ENCODE measurements at places on chromosomes 5 and 9. TPM values are rescaled to one million over a fixed set of nuclear protein-coding genes. Genes with fewer than 3 reads are reported as not detected.
A peak's percentile ranks its signal among the peaks of the same experiment; 100 is the strongest.

GRCh38 chr9:127589955-127590370, 22.1 kb upstream of the STXBP1 start:
- no peaks in the 10 kb centered on the region for H3K36me3 ChIP-seq
- peak; percentile 64 for DNase-seq
- no peaks in the 10 kb centered on the region for H3K27me3 ChIP-seq
- no peaks in the 10 kb centered on the region for H3K4me1 ChIP-seq
- no peak overlapping the region for H3K4me3 ChIP-seq

GRCh38 chr9:129606161-129607026, 14.5 kb downstream of the C9orf50 start:
- H3K27me3 ChIP-seq: no peaks in the 10 kb centered on the region
- DNase-seq: no peak
- H3K4me3 ChIP-seq: no peak overlapping the region
- no peaks in the 10 kb centered on the region for H3K36me3 ChIP-seq
- H3K4me1 ChIP-seq: no peaks in the 10 kb centered on the region

GRCh38 chr9:91247278-91247677, 114.4 kb downstream of the AUH start:
- H3K4me1 ChIP-seq: no peaks in the 10 kb centered on the region
- DNase-seq: no peak
- no peaks in the 10 kb centered on the region for H3K27me3 ChIP-seq
- H3K4me3 ChIP-seq: no peak overlapping the region
- H3K27ac ChIP-seq: no peak overlapping the region

- peak overlapping the region; percentile 20 for H3K27ac ChIP-seq
- no peaks in the 10 kb centered on the region for H3K4me1 ChIP-seq
- peak overlapping the region; percentile 98 for H3K4me3 ChIP-seq
- DNase-seq: peak; percentile 58
- no peaks in the 10 kb centered on the region for H3K36me3 ChIP-seq
Measured at GRCh38 chr9:97985058-97985861, 2.1 kb downstream of the ANP32B start.

- no peaks in the 10 kb centered on the region for H3K36me3 ChIP-seq
- no peak overlapping the region for H3K27ac ChIP-seq
- no peak for DNase-seq
- H3K4me1 ChIP-seq: no peaks in the 10 kb centered on the region
Measured at GRCh38 chr5:61912559-61912958, 393.4 kb upstream of the KIF2A start.

DNA sequence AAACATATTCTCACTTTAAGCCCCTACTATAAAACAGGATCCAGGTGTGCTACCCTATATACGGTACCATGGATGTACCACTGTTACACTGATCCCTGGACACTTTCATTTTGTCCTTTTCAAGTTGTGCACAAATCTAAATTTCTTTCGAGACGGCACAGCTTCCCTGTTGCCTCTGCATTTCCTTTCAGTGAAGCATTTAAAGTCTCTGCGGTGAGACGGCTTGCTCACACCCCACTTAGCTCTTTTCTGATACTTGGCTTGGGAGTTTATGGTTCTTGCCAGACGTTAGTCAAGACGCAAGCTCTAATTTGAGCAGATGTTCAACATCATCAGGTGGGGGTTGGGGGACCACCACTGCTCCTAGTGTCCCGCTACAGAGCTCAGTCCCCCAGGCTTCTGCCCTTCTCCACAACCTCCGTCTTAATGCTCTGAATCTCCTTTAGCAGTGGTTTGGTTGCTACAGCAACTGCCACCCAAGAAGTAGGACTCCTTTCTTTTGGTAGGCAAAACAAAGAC, 15.8 kb downstream of the F2RL2 start:
- no peak overlapping the region for H3K27ac ChIP-seq
- DNase-seq: no peak
- H3K27me3 ChIP-seq: no peaks in the 10 kb centered on the region
- H3K4me3 ChIP-seq: no peak overlapping the region
- no peaks in the 10 kb centered on the region for H3K4me1 ChIP-seq
- no peaks in the 10 kb centered on the region for H3K36me3 ChIP-seq

GRCh38 chr9:118832371-118832770, 536.9 kb downstream of the BRINP1 start:
- H3K27ac ChIP-seq: no peak overlapping the region
- H3K27me3 ChIP-seq: no peaks in the 10 kb centered on the region
- no peak overlapping the region for H3K4me3 ChIP-seq
- DNase-seq: no peak
- H3K36me3 ChIP-seq: no peaks in the 10 kb centered on the region

GRCh38 chr9:131559421-131560000, 14.2 kb downstream of the PRRT1B start:
- H3K27me3 ChIP-seq: no peaks in the 10 kb centered on the region
- H3K27ac ChIP-seq: no peak overlapping the region
- no peak overlapping the region for H3K4me3 ChIP-seq
- no peaks in the 10 kb centered on the region for H3K36me3 ChIP-seq
- H3K4me1 ChIP-seq: no peaks in the 10 kb centered on the region
- DNase-seq: no peak

GRCh38 chr5:10831419-10831818, 70.4 kb upstream of the DAP start:
- H3K4me3 ChIP-seq: no peak overlapping the region
- H3K4me1 ChIP-seq: no peaks in the 10 kb centered on the region
- DNase-seq: no peak
- no peak overlapping the region for H3K27ac ChIP-seq

DNA sequence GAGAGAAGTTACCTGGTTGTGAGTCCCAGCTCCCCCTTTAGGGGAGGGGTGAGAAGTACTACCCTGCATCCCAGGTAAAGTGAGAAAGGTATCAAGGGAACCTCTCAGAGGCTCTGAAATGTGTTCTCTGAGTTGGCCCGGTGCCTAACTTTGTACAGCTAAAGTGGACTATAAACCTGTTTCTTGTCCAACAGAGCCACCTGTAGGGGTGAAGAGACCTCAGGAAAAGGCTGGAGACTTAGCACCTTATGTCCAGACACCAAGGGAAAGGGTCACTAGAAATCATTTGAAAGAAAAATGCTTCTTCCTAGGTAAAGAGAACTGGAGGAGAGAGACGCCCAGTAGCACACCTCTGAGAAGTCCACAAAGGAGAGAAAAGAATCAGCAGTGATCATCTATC, 108.3 kb upstream of the KIF2A start:
- no peaks in the 10 kb centered on the region for H3K36me3 ChIP-seq
- H3K27me3 ChIP-seq: no peaks in the 10 kb centered on the region
- H3K4me3 ChIP-seq: no peak overlapping the region
- DNase-seq: no peak

- no peaks in the 10 kb centered on the region for H3K36me3 ChIP-seq
- H3K4me1 ChIP-seq: no peaks in the 10 kb centered on the region
- no peak overlapping the region for H3K27ac ChIP-seq
- no peak overlapping the region for H3K4me3 ChIP-seq
- no peaks in the 10 kb centered on the region for H3K27me3 ChIP-seq
Measured at GRCh38 chr5:120926471-120926870, 462.4 kb downstream of the PRR16 start.

DNA sequence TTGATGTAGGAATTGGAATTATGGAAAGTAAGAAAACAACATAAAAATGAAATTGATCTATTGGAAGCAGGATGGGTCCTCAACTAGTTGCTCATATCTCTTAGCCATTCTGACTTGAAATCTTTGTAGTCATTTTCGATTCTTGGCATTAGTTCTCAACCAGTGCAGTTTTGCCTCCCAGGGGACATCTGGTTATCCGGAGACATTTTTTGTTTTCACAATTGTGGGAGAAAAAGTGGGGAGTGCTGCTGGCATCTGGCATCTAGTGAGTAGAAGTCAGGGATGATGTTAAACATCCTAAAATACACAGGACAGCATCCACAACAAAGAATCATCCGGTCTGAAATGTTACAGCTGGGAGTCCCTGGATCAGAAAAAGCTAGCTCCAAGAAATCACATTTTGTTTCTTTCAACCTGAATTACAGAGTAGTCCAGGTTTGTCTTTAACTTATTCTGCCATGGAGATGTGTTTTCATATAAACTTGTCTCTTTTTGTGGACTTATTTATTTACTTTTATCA, 74.9 kb downstream of the FBXL7 start:
- no peaks in the 10 kb centered on the region for H3K4me1 ChIP-seq
- no peak overlapping the region for H3K4me3 ChIP-seq
- no peaks in the 10 kb centered on the region for H3K36me3 ChIP-seq

DNA sequence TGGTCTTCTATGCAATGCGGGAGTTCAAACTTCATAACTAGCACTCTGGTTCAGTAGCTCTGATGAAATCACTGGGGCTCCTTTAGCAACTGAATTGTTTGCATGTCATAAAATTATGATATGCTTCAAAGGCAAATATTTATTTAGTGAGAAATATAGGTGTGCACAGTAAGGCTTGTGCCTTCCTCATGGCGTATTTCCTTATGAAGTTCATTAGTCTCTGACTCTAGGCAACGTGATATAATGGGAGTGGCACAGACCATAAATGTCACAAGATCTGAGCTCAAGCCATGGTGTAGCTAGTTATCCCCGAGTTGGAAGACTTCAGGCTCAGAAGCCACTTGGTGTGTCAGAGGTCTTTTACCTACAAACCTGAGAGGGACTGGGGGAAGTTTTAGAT, 35.5 kb downstream of the PIP5K1B start:
- peaks cover 2% of the 10 kb centered on the region for H3K36me3 ChIP-seq
- no peaks in the 10 kb centered on the region for H3K27me3 ChIP-seq
- no peak overlapping the region for H3K27ac ChIP-seq
- no peaks in the 10 kb centered on the region for H3K4me1 ChIP-seq
- no peak for DNase-seq

C8G gene
- total RNA-seq: 0.90 TPM

FREM1 gene
- 18.9 TPM for total RNA-seq

GABRG2 gene
- total RNA-seq: not detected

PDLIM4 gene
- total RNA-seq: 70.9 TPM

C9orf153 gene
- 1.4 TPM for total RNA-seq

NUP188 gene
- 37.1 TPM for total RNA-seq

FCN2 gene
- not detected for total RNA-seq

CARTPT gene
- not detected for total RNA-seq

ZCCHC9 gene
- 24.9 TPM for total RNA-seq

SUSD1 gene
- 14.3 TPM for total RNA-seq
